ENCODE measurements at places on chromosomes 4 and X.
A peak's percentile ranks its signal among the peaks of the same experiment; 100 is the strongest.

DNA sequence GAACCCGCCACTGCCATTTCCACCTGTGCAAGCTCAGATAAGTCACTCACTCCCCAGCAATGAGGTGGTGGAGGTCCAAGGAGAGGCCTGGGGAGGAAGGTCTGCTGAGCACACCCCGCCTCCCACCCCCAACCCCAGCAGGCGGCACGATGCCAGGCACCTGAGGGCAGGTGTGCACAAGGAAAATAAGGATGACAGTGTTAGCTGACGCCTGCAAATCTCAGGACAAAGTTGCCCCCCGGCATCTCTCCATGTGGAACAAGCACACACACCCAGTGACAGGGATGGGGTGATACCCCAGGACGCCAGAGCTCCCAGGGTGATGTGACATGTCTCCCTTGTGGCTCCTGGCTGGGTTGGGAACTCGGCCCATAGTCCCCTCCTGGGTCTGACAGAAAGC lies 9.9 kb downstream of the JAKMIP1 start:
- no peak for DNase-seq

GRCh38 chr4:53722110-53722509 lies 130.8 kb upstream of the LNX1 start:
- no peak for DNase-seq

GRCh38 chrX:106007815-106008214 lies 30.7 kb downstream of the SERPINA7 start:
- DNase-seq, result no peak

DNA sequence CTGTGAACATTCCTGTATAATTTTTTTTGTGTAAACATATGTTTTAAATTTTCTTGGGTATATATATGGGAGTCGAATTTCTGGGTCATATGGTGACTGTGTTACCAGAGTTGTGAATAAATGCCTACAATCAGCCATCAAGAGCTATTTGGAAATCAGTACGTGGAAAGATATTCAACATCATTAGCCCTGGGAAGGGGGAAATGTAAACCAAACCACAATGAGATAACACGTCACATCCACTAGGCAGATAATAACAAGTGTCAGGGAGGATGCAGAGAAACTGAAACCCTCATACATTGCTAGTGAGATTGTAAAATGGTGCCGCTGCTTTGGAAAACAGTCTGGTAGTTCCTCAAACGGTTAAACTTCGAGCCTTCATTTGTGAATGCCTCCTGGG lies 43.9 kb downstream of the LUZP4 start:
- DNase-seq, result no peak

GRCh38 chr4:121923306-121923705 lies 28.6 kb downstream of the TRPC3 start:
- DNase-seq, result no peak

- no peak for DNase-seq
Observed at GRCh38 chr4:33959519-33959918, 2284.8 kb downstream of the ARAP2 start.

GRCh38 chrX:74117962-74118902 lies 185.7 kb upstream of the ZCCHC13 start:
- DNase-seq, result no peak

- DNase-seq, result no peak
Observed at GRCh38 chrX:39519566-39520301, 578.0 kb downstream of the BCOR start.

DNA sequence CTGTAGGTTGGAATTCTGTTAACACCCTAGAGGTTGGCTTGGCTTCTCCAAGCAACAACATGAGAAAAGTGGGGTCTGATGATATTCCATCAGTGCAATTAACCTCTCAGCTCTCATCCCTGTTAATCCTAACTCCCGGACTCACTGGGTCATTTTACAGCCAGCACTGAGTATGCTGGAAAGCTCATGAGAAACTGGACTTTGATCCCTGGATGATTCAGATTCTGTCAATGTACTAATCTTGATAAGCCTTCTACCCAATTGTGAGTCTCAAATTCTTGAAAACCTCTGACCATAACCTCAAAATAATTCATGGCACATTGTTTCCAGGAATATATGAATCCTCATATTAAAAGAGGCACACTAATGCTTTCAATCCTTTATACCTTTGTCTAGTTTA lies 244.3 kb upstream of the DCAF8L1 start:
- DNase-seq, result no peak

GRCh38 chr4:166091912-166092510 lies 219.0 kb downstream of the TLL1 start:
- DNase-seq, result peak; percentile 18

DNA sequence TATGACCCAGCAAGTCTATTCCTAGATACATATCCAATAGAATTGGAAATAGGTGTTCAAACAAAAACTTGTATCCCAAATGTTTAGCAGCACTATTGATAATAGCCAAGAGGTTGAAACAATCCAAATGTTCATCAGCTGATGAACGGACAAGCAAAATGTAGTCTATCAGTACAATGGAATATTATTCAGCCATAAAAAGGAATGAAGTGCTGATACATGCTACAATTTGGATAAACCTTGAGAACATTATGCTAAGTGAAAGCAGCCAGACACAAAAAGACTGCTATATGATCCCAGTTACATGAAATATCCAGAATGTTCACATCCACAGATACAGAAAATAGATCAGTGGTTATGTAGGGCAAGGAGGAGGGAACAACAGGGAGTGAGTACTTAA lies 50.1 kb downstream of the PLAC1 start:
- DNase-seq, result no peak

GRCh38 chr4:138393886-138394610 lies 151.9 kb upstream of the SLC7A11 start:
- peak; percentile 48 for DNase-seq

DNA sequence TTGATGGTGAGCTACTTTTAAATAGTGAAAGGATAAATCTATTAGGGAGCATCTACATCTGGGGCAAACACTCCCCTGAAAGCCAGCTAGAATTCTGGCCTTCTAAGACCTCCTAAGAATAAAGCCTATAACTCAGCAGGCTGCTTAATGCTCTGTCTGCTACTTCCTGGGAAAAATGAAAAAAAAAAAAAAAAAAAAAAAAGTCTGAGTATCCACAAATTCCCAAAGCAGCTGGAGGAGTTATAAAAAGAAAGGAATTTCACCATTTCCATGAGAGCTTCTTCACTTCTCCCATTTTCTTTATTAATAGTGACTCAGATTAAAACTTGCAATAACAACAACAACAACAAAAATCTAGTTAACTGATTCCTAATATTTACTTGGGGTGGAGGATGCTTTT lies 511.2 kb downstream of the INPP4B start:
- DNase-seq, result no peak

DNA sequence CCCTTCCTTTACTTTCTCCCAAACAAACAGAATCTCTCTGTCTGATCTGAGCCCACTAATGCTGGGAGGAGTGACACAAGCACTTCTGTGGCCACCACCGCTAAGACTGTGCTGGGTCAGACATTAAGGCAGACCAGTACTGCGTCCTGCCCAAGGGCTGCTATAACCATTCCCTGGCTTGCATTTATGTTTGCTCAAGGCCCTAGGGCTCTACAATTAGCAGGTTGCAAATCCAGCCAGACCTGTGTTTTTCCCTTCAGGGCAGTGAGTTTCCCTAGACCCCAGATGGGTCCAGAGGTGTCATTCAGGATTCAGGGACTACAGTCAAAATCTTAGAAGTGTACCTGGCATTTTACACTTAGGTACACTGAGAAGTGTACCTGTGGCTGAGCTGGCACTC lies 89.7 kb downstream of the SPANXN4 start:
- DNase-seq, result no peak

DNA sequence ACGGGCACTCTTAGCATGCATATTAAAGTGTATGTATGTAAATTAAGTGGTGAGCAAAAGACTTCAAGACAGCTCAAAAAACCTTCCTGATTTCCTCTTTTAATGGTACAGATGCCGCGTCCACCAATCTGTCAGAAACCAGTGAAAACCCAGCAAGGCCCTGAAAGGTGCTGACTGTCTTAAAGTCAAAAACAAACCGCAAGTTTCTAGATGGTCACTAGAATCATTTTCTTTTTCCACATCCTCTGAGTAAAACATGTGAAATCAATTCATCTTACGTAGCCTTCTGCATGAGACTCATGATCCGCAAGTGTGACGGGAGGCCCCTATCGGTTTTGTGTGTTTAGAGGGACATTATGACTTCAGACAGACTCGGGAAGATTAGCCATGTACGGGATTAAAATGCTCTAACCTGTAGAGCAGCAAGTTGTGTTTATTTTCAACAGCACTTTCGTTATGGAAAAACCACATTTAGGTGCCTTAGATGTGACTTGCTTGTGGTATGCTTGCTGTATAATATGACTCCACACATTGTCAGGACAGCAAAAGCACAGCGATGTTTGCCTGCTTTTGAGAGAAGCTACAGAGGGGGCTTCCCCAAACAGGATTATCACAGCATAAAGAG lies 88.2 kb upstream of the STS start:
- DNase-seq, result no peak

DNA sequence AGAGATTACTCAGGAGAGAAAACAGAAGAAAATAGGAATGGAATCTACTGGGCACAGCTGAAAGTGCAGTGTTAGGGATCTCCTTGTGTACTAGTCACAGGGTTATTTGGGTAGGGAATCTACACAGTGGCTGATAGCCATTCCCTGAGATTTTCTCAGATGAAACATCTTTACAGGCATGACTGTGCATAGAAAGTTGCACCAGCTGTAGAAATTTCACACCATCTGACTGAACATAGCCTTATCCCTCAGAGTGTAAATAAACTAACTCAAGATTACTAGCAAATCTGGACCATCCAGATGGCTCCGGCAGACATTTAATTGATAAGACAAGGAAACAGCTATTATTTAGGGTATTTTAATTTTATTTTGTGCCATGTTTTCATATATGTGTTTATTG lies 2053.5 kb upstream of the TENM3 start:
- DNase-seq, result no peak

DNA sequence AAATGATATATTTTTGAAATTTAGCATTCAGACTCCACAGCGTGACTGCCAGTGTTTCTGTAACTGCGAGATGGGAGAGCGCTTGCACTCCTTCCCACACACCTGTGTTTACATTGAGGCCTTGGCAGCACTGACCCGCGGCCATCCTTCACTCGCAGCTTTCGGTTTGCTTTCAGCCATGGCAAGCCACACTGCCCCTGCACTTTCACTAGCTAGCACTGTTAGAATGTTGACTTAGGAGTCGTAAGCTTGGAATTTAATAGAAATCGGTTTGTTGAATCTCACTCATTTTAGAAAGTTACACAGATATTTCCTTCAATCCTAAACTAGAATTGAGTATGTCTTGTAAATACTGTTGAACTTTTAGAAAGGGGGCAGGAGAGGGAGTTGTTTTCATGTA lies 136.2 kb downstream of the CFAP299 start:
- peak; percentile 40 for DNase-seq

DNA sequence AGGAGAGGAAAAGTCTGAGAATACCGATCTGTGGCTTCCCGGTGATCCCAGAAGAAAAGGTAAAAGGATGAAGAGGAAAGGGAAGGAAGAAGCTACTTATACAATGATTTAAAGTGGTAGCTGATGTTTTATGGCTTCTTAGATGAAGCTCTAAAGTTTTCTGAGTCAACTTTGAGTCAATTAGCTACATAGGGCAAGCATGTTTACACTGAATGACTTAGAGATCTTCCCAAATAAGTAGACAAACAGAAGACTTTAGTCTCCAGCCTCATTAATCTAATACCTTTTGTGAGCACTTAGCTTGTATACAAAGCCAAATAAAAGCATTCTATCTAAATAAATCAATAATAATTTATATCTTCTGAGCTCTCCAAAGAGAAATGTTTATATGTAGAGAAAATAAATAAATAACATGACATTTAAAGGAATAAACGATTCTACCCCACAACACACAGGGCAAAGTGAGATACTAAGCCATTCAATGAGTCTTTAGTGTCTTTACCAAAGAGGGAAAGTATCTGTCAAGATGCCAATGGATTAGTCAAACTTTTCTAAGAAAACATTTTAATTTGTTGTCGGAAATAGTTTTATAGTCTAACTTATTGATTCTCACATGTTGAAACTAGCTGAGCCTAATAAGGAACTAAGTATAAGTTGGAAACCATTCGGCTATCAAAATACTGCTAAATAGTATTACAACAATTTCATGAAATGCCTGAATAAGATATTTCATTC lies 46.0 kb upstream of the TMEM184C start:
- DNase-seq, result peak; percentile 17

DNA sequence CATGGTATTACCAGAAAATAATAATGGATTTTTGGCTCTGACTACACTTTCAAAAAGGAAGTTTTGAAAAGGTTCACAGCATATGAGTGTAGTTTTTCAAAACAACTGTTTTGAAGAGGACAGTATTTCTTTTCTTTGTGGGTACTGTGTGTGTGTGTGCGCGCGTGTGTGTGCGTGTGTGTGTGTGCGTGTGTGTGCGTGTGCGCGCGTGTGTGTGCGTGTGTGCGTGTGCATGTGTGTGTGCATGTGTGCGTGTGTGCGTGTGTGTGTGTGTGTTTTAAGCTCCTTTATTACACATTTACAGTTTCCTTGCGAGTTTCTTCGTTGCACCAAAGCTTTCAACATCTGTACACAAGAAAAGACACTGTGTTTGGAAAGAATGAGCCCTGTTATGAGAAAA lies 755.4 kb downstream of the SH3BGRL start:
- DNase-seq, result no peak

DNA sequence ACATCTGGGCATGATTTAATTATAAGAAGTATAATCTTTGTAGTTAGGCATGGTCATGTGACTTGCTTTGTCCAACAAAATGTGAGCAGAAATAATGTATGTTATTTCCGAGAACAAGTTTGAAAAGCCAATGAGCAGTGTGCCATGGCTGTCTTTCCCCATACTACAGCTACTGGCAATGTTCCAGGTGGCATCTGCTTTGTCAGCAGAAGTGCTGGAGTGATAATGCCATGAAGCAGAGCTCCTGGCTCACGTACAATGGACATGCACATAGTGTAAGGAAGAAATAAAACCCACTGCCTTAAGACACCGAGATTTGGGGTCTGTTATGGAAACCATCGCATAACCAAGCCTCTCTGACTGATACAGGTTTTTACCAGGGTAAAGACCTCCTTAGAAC lies 212.6 kb upstream of the RASGEF1B start:
- peak; percentile 2 for DNase-seq

GRCh38 chr4:82610041-82610440 lies 48.3 kb upstream of the TMEM150C start:
- DNase-seq, result no peak

- no peak for DNase-seq
Observed at GRCh38 chrX:20420058-20420457, 153.3 kb upstream of the RPS6KA3 start.

- DNase-seq, result no peak
Observed at GRCh38 chr4:77816546-77816945, 2.6 kb downstream of the CNOT6L start.

GRCh38 chr4:15253349-15253748 lies 174.5 kb upstream of the C1QTNF7 start:
- no peak for DNase-seq

DNA sequence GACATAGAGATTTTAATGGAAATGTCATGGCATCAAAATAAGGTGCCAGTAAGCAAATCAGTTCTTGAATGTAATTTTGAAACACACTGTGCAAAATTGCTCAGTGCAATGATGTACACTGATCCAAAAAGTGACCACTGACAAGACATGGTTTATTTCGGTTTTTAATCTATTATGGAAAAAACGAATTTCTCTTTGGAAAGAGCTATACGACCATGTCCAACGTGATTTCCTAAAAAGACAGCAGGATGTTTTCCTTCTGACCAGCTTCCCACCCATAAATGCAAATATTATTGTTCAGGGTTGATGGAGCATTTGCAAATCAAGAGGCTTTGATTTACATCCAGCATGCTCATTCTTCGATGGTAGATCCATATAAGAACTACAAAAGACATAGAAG lies 17.1 kb upstream of the MAGEA1 start:
- DNase-seq, result no peak

GRCh38 chr4:176758731-176759130 lies 34.0 kb downstream of the VEGFC start:
- no peak for DNase-seq

GRCh38 chr4:41217374-41217773 lies 3.0 kb upstream of the APBB2 start:
- no peak for DNase-seq
